ENCODE measurements at places on chromosomes 12 and 14.

DNA sequence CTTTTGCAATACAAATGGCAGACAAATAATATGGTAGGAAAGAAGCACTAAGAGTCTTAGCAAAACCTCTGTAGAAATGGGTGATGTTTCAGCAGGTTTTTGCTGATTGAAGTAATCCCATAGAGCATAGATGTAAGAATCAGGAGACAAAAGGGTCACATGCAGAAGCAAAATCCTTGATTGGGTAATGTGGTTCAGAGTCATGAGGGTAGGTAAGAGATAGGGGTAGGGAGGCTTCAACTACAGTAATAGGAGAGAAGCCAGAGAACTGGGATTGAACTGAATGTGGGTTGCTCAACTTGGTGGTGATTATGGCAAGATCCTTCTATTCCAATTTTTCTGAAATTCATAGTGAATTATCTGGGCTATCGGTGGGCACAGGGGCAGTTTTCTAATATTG is 5.0 kb downstream of the PRB3 start:
- no peak for DNase-seq

GRCh38 chr14:69135133-69135532 is 17.8 kb downstream of the DCAF5 start:
- DNase-seq = no peak

GRCh38 chr14:92135269-92135668 is 13.5 kb downstream of the CPSF2 start:
- DNase-seq = no peak

DNA sequence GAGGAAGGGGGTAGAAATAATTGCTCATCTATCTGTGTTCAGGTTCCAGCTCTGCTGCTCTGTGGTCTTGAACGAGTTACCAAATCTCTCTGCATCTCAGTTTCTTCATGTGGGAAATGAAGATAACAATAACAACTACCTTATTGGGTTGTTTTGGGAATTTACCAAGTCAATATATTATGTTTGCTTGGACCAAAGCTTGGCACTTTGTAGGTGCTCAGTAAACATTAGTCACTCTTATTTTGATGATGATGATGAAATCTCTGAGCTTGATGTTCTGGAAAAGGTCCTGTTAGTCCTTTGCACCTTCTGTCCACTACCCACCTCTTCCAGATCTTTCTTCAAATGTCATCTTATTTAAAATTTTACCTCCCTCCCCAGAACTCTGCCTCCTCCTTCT is 15.9 kb downstream of the RPH3A start:
- no peak for DNase-seq

- DNase-seq = no peak
Measured at GRCh38 chr14:20809917-20810316, 7.3 kb upstream of the RNASE1 start.

- DNase-seq = no peak
Measured at GRCh38 chr14:68730348-68730747, 62.5 kb downstream of the ZFP36L1 start.

- no peak for DNase-seq
Measured at GRCh38 chr14:51157012-51157411, 62.1 kb upstream of the TRIM9 start.

- DNase-seq = no peak
Measured at GRCh38 chr14:36208690-36209278, 32.3 kb upstream of the PTCSC3 start.

GRCh38 chr12:65984227-65984479 is 146.4 kb downstream of the LLPH start:
- DNase-seq = no peak

DNA sequence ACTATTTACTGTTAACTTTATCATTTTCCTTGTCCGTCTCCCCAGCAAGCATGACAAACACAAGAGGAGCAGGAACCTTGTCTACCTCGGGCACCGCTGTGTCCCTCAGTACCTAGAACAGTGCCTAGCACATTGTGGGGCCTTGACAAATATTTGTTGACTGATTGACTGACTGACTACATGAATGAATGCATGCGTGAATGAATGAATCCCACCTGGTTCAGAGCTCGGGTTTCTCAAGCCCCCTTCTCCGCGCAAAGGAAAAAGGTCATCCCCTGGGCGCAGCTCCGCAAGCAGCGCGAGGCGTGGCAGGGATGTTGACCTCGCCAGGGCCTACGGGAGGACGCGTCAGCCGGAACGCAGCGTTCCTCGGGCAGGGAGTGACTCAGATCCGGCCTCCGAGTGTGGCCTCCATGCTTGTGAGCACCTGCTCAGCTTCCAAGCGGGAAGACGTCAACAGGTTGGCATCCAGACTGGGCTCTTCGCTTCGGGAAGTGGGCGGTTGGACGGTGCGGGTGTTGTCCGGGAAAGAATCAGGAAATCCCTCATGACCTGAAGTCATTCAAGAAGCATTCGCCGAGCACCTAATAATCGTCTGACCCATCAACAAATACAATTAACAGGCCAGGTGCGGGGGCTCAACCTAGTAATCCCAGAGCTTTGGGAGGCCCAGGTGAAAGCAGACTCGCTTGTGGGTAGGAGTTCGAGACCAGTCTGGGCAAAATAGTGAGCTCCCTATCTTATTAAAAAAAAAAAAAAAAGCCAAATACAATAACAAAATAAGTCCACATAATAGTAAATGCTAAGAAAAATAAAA is 13.9 kb upstream of the UBC start:
- no peak for DNase-seq

DNA sequence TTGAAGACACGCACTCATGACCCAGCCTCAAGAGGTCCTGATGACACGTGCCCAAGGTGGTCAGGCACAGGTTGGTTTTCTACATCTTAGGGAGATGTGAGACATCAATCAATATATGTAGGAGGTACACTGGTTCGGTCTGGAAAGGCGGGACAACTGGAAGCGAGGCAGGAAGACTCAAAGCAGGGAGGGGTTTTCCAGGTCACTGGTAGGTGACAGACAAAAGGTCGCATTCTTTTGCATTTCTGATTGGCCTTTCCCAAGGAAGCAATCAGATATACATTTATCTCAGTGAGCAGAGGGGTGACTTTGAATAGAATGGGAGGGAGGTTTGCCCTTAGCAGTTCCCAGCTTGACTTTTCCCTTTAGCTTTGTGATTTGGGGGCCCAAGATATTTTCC is 38.6 kb downstream of the GLT1D1 start:
- DNase-seq = no peak

DNA sequence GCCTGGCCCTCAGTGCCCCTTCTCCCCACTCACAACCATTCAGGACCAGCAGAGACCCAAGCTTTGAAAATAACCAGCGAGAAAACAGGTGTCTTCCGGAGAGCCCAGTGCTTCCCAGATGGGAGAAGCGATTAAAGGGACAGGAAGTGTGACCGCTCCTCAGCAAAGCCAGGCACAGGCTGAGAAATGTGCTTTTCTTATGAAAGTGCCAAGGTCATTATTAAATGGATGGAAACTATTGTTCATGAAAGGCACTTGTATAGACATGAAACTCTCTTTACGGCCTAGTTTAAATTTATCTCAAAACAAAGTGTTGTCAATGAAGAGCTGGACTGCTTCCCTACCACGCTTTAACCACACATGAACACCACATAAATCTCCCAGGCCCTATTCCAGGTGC is 210.4 kb downstream of the SPTSSA start:
- no peak for DNase-seq

- no peak for DNase-seq
Measured at GRCh38 chr12:105852496-105852895, 286.3 kb downstream of the NUAK1 start.

GRCh38 chr12:27592548-27592947 is 68.5 kb downstream of the PPFIBP1 start:
- no peak for DNase-seq

GRCh38 chr14:68784978-68785533 is 7.8 kb downstream of the ZFP36L1 start:
- no peak for DNase-seq

DNA sequence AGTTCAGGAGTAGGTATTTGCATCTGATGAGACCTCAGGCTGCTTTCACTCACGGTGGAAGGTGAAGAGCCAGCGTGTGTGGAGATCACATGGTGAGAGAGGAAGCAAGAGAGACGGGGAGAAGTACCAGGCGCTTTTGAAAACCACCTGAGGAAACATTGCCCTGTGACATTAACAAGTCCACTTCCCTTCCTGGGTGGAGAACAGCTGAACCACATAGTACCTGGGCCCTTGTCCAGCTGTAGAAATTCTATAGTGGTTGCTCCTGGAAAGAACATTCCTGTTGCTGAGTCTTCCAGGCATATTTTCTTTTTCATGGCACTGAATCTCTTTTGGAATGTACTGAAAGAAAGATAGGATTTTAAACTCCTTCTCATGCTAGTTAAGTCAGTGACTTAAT is 87.3 kb upstream of the RIN3 start:
- no peak for DNase-seq

GRCh38 chr12:116635487-116635886 is 76.3 kb downstream of the MAP1LC3B2 start:
- no peak for DNase-seq

- DNase-seq = no peak
Measured at GRCh38 chr12:106027286-106027685, 111.5 kb downstream of the NUAK1 start.

- no peak for DNase-seq
Measured at GRCh38 chr12:6618483-6619225, 11.5 kb upstream of the CHD4 start.

GRCh38 chr12:132593938-132594358 is 16.4 kb downstream of the LRCOL1 start:
- no peak for DNase-seq

DNA sequence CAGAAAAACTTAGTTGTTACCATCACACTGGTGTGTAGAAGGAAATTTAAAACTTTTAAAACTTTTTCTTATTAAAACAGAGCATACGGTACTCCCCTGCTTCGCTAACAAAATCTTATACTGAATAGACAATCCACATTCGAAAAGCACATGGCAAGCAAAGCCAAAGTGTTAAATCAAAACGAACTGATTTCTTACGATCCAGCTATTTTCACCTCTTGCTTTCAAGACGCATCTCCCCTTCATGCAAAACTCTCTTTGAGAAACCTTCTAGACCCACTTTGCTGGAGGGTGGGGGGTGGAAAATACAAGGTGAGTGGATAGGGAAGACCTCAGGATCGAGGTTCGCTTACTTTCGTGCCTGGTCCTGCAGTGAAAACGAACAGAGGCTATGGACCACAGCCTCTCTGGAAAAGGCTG is 328 bp downstream of the INTS13 start:
- DNase-seq = no peak

DNA sequence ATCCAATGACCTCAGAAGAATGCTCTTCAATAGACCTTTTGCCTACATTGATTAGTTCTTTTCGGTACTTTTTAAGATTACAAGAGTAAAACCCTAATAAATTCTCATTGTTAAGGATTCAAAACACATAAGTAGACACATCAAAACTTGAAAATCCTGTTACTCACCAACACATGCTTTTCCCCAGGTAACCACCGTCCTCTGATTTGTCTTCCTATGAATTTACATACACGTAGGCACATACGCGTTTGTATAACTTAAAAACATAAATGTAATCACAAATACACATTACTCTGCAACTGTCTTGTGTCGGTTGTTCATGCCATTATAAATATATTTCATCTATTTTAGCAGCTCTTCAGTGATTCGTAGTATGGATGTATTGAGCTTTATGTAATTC is 910 bp upstream of the WASHC4 start:
- no peak for DNase-seq

DNA sequence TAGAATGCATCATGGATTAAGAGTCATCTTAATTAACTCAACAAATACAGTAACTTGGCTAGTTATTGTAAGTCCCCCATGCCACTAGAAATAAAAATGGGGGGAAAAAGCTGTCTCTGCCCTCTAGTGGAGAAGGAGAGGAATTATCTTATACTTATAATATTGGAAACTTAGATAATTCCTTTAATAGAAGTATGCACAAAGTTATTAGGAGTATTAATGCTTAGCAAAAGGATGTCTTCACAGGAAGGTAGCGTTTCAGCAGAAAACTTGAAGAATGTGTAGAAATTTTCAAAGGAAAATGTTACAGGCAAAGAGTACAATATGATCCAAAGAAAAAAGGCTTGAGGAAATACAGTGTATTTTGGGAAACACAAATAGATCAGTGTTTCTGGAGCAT is 19.8 kb downstream of the OR5AU1 start:
- no peak for DNase-seq

GRCh38 chr12:52354200-52354599 is 13.1 kb downstream of the KRT85 start:
- DNase-seq = no peak

- no peak for DNase-seq
Measured at GRCh38 chr14:48140804-48141203, 465.4 kb upstream of the MDGA2 start.

DNA sequence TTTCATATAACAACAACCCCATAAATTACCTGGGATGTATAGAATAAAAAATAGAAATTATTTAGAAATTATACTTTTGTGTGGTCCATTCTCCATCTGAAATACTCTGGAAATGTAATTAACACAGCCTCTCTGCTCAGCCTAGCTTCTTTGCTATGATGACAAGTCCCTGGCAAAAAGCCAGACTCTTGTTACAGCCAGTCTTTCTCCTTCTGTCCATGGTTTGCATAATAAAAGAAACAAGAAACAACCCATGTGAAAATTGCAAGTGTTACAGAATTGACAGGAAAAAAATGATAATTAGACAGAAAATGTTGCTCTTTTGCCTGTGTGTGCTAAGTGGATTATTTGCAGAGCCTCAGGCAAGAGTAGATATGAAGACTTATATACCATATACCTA is 61.3 kb downstream of the C12orf50 start:
- no peak for DNase-seq

DNA sequence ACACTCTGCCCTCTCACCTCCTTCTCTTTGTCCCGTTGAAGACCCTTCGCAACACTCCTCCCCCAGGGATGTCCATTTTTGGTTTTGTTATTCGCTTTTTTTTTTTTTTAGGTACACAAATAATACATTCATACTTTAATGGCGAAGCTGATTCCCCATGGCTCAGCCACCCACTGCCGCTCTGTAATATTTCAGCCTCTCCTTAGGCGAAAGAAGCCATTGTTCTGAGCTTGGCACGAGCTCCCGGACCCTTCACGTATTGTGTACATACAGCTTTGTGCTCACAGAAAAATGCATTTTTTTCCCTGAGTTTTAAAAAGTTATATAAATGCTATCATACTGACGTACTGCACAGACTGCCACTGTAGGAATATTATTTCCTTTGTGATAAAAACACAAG is 115.0 kb downstream of the TMEM132C start:
- DNase-seq = no peak

DNA sequence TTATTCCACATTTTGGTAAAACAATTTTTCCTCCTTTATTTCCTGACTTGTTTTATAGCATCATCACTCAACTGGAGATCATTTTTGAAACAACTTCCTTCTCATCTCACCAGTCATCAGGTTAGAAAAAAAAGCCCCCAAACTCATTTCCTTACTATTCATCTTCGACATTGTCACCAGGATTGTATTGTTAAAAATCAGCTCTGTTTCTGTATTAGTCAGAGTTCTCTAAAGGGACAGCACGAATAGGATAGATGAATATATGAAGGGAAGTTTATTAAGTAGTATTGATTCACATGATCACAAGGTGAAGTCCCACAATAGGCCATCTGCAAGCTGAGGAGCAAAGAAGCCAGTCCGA is 392.6 kb downstream of the FUT8 start:
- DNase-seq = no peak

All from CD8-positive, alpha-beta T cell (primary cell).